ENCODE measurements at places on chromosomes 13 and 19.

GRCh38 chr13:92513672-92514071 is 712.9 kb upstream of the GPC6 start:
- DNase-seq, result no peak

DNA sequence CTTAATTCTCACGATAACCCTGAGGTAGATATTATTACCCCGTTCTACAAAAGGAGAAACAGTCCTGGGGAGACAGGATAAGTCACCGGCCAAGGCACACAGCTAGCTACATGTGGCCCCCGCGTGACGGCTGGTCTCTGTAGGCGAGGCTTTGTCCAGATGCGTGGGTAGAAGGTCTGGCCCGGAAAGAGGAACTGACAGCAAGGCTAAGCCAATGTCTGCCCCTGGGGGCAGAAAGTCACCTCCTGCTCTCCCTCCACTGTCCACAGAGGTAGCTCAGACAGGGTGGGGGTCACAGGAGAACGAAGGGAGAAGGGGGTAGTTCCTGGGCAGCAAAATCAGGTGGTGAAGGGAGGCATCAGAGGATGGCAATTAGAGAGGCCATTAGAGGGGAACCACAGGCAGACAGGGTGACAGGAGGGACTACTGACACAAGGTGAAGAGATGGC is 1.8 kb downstream of the APOC4 start:
- DNase-seq, result no peak

GRCh38 chr19:11251650-11252314 is 10.5 kb downstream of the DOCK6 start:
- no peak for DNase-seq

- DNase-seq, result no peak
Observed at GRCh38 chr13:24192057-24192810, 31.7 kb downstream of the SPATA13 start.

DNA sequence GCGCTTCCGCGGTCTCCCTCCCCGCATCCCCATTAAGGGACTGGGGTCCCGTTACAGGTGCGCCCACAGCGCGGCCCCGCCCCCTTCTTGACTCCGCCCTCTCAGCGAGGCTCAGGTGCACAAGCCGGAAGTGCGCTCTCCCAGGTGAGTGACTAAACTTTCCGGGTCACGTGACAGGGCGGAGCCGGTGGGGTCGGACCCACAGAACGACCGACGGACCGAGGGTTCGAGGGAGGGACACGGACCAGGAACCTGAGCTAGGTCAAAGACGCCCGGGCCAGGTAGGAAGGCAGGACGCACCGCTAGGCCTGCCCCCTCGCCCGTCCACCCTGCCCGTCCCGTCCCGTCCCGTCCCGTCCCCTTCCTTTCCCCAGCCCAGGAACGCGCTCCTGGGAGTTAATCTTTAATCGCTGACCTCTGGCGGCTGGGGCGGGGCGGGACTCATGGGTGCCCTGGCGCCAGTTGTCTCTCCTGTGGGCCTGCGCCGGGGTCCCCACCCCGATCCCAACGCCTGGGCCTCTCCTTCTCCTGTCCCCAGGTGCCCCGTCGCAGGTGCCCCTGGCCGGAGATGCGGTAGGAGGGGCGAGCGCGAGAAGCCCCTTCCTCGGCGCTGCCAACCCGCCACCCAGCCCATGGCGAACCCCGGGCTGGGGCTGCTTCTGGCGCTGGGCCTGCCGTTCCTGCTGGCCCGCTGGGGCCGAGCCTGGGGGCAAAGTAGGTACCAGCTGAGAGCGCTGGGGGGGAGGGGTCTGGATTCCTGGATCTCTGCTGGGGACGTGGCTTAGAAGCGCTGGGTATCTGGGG is at the start of gene CRB3:
Gene CRB3, plus strand, starts transcription at position 202 of the 804 bp plus-strand sequence. Its CDS starts 431 bp downstream, at position 633.
- DNase-seq, result peak; percentile 48

DNA sequence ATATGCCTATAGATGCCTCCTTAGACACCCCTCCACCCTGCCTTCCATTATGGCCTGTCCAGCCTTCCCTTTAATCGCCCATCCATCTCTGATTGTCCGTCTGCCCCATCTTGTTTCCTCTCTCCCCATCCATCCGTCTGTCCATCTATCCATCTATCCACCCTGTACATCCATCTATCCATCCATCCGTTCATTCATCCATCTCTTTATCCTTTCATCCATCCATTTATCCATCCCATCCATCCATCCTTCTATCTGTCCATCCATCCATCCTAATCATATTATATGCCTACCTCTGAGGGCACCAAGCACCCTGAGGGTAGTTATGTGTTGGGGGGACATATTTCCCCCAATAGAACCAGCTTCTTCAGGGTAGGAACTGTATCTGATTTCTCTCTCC is 23.1 kb downstream of the TRPM4 start:
- DNase-seq, result no peak

GRCh38 chr19:54478677-54479266 is 5.7 kb upstream of the CDC42EP5 start:
- no peak for DNase-seq

DNA sequence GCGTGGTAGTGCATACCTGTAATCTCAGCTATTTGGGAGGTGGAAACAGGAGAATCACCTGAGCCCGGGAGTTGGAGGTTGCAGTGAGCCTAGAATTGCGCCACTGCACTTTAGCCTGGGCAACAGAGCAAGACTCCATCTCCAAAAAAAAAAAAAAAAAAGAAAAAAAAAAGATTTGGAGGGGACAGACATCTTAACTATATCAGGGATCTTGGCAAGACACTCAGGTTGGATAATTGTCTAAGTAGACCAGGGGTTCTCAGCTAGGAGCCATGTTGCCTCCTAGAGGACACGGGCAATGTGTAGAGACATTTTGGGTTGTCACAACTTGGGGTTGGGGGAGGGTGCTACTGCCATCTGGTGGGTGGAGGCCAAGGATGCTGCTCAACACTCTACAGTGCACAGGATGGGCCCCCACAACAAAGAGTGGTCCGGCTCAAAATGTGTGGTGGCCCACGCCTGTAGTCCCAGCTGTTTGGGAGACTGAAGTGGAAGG is 1.9 kb upstream of the ZNF580 start:
- DNase-seq, result no peak

DNA sequence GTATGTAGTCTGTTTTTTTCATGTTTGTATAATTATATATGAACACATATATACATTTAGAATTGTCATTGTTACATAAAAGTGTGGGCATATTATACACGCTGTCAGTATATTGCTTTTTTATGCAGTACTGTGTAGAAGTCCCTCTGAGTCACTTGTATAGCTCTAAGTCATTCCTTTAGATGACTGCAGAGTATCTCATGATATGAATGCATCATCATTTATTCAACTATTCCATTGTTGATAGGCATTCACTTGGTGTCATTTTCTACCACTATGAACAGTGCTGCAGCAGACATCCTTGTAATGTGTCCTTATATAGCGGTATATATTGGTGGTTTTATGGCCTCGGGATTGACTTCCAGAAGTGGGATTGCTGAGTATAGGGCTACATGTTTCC is 15.3 kb downstream of the RFXAP start:
- DNase-seq, result no peak

- DNase-seq, result no peak
Observed at GRCh38 chr19:41590936-41591335, 15.0 kb downstream of the CEACAM21 start.

DNA sequence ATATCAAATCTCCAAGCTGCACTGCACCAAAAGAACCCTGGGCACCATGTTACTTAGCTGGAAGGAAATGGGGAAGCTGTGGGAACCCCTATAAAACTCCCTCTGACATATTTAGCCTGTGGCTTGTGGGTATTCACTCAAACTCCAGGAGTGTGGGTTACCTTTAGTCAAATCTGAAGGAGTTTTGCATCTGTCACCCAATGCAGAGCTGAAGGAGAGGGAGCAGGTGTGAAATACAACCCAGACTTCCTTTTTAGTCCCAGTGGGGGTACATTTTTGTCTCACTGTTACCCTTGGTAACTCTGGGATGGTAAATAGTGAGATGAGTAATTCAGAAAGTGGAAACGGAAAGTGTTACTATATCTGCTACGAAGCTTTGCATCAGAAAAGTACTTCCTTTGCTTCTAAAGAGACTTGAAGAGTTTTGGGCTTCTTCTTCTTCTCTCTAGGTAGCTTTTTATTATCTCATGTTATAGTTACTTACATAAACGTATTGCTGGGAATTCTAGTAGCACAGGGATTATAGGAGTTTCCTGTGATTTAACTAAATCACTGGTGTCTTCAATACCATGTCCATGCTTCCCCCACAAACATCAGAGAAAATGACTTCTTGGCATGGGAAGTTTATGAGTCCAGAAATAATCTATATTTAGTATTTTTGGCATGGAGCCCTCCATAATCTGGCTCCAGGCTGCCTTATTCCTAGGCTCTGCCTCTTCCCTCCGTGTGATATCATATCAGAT is 105.9 kb downstream of the AKAP11 start:
- DNase-seq, result no peak

DNA sequence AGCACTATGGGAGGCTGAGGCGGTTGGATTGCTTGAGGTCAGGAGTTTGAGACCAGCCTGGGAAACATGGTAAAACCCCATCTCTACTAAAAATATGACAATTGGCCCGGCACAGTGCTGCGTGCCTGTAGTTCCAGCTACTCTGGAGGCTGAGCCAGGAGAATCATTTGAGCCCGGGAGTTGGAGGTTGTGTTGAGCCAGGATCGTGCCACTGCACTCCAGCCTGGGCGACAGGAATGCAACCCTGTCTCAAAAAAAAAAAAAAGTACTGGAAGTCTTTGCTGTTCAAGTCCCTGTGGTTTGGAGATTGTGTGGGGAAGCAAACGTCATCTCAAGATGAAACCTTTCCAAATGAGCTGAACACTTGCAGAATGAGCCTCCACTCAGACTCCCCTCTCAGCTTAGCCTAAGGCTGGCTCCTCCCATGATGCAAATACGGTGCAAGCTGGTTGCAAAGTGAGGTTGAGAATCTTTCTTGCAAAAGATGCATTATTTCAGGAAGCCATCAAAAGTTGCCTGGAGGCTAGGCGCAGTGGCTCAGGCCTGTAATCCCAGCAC is 46.2 kb downstream of the MYO9B start:
- no peak for DNase-seq

- no peak for DNase-seq
Observed at GRCh38 chr13:20505405-20506366, 20.0 kb downstream of the CRYL1 start.

GRCh38 chr19:51417107-51417809 is at the start of gene SIGLEC10:
Gene SIGLEC10 (minus strand): TSS chr19:51417642. CDS start chr19:51417581, 61 bp downstream.
- DNase-seq, result no peak

DNA sequence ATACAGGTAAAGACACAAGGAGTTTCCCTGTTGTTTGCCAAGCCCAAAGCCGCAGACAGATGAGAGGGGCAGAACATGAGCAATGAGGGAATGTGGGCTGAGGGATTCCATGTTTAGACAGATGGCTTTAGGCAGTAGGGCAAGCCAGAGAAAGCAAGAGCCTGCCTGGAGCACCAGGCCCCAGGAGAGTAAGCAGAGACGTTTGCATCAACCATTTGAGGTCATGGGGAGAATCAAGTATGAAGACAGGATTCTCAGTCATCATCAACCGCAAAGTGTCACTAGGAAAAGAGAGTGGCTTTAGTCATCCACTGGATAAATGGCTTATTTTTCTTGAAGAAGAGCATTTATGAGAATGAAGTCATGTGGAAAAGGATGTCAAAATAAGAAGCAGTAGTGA is 184.7 kb downstream of the COG6 start:
- DNase-seq, result no peak

DNA sequence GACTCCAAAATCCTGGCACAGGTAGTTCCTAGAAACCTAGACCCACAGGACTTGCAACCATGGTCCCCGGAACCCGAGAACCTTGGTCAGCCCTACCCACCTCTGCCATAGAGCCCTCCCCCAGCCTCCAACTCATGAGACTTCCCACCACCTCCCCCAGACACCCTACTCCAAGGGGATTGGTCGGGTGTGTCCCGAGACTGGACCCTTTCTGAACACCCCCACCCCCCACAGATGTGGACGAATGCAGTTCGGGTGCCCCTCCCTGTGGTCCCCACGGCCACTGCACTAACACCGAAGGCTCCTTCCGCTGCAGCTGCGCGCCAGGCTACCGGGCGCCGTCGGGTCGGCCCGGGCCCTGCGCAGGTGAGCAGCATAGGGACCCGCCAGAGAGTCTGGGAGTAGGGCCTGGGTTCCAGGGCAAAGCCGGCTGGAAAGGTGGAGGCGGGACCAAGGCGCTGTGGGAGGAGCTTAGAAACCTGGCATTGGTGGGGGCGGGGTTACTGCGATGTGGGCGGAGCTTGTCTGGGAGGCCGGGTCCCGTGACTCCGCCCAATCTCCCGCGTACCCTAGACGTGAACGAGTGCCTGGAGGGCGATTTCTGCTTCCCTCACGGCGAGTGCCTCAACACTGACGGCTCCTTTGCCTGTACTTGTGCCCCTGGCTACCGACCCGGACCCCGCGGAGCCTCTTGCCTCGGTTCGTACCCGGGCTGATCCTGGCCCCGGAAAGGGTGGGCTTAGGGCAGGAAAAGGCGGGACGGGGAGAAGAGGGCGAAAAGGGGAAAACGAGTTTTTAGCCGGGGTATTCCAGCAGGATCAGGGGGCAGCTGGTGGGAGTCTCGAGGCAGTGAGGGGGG is 11.9 kb downstream of the LTBP4 start:
- peak; percentile 66 for DNase-seq

GRCh38 chr19:18905058-18905456 is 9.1 kb upstream of the CERS1 start:
- DNase-seq, result no peak

DNA sequence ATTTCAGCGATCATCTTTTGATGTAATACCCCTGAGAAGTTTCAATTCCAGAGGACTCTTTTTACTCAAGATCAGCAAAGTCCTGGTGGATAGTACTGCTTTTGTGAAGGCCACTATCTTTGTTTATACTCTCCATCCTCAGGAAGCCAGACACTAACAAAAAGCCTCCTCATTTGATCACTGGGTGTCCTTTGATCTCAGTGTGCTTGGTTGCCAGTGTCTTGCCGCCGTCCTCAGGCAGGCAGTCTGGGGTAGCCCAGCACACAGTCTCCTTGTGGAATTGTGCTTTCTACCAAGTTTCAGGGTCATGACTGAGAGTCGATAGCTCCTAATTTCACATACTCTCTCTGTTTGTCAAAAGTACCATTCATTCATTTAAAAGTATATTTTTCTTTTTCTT is 762.2 kb downstream of the EFNB2 start:
- DNase-seq, result no peak

- no peak for DNase-seq
Observed at GRCh38 chr13:30751183-30751933, 16.0 kb downstream of the ALOX5AP start.

- DNase-seq, result no peak
Observed at GRCh38 chr19:46845959-46846459, 4.6 kb downstream of the AP2S1 start.

GRCh38 chr19:47587295-47587694 is 14.3 kb upstream of the ZNF541 start:
- no peak for DNase-seq
